Heart right ventricle (tissue), 16 donors: ENCODE measurements at places on chromosomes 1 and 21.

- no peak for DNase-seq
Measured at GRCh38 chr1:211986628-211987254, 48.6 kb downstream of the INTS7 start.

- no peak for DNase-seq
Measured at GRCh38 chr1:7489586-7489985, 281.5 kb upstream of the VAMP3 start.

DNA sequence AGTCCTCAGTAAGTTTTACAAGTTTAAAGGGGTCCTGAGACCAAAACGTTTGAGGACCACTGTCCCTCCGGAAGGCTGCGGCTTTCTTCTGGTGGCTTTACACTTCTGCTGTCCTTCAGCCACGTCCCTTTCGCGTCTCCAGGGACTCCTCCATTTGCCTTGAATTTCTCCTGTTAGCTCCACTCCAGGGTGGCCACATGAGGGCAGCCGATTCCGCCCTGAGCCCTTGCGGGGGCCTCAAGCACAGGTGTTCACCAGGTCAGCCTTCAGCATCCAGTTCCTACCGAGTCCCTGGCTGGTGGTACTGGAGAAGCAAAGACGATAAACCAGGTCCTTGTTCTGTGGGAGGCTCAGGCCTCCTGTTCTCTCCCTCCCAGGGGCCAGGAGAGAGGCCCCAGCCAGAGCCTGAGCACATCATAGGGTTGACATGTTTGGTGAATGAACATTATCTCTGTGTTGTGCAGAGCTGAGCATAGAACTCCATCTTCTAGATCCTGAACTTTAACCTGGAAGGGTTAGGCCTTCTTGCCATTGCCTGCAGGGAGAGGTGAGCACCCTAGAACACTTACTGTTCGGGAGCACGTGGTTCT, 27.4 kb upstream of the COQ8A start:
- DNase-seq = peak; percentile 60

DNA sequence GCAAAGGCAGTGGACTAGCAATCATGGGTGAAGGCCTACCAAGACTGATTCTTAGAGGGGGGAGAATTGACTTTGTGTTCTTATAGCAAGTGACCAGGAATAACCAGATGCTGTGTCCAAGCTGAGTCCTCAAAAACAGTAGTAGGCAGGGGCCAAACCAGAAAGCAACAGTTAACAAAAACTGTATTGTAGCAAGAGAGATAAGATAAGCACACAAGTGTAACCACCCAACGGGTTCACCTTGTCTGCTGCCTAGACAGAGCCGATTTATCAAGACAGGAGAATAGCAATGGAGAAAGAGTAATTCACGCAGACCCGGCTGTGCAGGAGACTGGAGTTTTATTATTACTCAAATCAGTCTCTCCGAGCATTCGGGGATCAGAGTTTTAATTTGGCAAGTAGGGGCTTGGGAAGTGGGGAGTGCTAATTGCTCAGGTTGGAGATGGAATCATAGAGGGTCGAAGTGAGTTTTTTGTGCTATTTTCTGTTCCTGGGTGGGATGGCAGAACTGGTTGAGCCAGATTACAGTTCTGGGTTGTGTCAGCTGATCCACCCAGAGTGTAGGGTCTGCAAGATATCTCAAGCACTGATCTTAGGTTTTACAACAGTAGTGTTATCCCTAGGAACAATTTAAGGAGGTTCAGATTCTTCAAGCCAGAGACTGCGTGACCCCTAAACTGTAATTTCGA, 8.3 kb upstream of the CSRP1 start:
- DNase-seq = no peak

DNA sequence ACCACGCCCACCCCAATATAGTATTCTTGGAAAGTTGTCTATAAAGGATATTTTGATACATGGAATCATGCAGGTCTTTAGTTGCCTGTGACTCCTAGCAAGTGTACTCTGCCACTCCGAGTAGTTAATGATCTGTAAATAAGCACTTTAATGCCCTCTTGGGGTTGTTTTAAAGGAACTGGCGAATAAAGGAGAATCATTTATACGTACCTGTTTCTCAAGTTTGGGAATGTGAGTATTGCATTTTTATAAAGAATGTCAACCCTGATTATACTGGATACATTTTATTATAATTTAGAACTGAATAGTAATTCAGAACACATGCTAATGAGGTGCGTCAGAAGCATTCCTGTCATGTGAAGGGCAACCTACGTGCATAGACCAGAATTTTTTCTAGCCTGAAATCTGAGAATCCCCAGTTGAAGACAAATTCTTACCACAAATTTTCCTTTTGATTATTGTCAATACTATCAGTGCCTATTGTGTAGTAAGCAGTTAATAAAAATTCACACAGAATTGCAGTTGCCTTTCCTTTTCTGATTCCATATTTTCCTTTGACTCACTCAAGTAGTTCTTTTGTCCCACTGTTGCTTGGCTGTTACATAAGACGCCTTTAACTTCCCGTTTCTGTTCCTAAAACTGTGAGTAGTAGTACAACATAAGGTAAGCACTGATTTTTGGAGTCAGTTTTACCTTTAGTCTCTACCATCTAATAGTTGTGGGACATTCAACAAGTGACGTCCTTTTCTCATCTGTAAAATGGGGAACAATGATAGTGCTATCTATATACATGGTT, 5.1 kb downstream of the AHCYL1 start:
- no peak for DNase-seq

GRCh38 chr1:67170751-67171573, 4.7 kb downstream of the IL23R start:
- DNase-seq = no peak
